ENCODE measurements at places on chromosomes 7 and 10.

DNA sequence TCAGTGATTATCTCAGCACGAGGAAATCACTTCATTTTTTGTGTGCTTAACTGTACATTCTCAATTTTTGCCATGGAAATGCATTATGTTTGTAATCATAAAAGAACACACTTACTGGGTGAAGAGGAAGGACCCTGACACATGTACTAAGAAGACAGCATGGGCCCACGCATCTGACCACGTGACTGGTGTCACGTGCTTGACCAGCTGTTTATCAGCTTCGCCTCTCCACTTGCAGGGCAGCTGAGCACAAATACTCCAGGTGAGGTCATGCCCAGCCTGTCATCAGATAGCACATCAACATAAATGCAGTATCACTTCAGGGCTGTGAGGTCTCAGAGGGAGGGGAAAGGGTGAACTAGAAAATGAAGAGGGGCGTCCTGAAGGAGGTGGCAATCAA lies 179.8 kb downstream of the EBF3 start:
- no peak for DNase-seq

DNA sequence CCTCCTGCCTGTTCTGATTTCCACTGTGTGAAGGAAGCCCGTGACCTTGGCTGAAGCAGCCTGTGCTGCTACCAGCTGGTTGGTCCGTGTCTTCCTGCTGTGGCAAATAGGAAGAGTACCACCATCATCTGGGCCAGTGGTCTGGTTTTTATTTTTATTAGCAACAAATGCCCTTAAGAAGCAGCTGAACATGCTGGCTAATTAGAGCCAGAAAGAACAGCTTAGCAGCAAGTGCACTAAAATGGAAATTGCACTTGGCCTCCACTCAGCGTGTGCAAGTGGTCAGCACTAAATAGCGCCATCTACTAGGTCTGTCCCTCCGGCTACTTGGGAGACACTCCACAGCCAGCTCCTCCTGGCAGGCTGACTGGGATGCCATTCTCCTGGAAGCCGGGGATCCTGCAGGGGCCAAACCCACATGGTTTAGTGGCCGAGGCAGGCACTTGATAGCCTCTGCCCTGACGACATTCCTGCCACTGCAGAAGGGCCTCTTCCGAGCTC lies 690.3 kb upstream of the FOXK1 start:
- DNase-seq = no peak

- no peak for DNase-seq
These were observed 110.0 kb upstream of the MYO3A start for GRCh38 chr10:25824050-25824449.

GRCh38 chr7:134414109-134414508 lies 44.8 kb downstream of the AKR1B1 start:
- DNase-seq = no peak

DNA sequence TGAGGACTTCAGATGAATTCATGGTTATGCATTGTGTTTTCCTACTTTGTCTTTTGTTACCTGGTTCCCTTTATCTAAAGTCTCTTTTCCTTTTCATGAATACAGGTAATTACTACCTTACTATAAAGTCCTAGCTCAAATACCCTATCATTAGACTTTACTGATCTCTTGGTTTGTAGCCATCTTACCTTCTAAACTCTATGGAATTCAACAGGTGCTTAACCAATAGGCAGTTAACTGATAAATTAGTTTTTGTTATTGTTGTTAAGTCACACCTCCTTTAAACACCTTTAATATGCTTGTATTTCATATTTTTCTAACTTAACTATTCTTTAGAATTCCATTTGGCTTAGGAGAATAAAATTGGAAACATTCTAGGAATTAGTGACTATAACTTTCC lies 30.7 kb downstream of the PLCE1 start:
- no peak for DNase-seq

GRCh38 chr10:35200487-35200886 lies 73.8 kb downstream of the CREM start:
- DNase-seq = no peak

- DNase-seq = peak; percentile 66
These were observed 112.0 kb downstream of the PPP1R3A start for GRCh38 chr7:113806633-113807327.

DNA sequence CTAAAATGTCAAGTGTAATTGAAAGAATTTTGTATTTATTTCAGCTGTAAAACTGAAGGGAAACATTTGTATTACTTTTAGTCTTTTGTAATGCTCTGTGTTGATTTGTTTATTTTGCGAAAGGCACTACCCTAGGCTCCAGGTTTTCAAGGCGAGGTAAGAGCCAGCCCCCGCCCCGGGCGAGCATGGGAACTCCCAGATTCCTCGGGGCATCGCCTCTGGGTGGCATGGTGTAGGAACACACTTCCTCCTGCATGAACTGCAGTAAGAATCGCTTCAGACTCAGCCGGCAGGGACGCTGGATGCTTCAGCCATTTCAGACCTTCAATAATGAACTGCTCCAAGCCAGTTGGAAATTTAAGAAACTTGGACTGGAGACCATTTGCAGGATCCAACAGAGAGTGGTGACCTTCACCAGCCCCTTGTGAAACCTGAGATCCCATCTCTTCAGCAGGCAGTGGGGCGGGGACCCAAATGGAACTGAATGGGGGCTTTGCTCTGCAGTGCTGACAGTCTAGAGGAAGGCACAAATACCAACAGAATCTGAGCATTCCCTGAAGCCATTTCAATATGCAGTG lies 544.3 kb upstream of the MGMT start:
- no peak for DNase-seq

DNA sequence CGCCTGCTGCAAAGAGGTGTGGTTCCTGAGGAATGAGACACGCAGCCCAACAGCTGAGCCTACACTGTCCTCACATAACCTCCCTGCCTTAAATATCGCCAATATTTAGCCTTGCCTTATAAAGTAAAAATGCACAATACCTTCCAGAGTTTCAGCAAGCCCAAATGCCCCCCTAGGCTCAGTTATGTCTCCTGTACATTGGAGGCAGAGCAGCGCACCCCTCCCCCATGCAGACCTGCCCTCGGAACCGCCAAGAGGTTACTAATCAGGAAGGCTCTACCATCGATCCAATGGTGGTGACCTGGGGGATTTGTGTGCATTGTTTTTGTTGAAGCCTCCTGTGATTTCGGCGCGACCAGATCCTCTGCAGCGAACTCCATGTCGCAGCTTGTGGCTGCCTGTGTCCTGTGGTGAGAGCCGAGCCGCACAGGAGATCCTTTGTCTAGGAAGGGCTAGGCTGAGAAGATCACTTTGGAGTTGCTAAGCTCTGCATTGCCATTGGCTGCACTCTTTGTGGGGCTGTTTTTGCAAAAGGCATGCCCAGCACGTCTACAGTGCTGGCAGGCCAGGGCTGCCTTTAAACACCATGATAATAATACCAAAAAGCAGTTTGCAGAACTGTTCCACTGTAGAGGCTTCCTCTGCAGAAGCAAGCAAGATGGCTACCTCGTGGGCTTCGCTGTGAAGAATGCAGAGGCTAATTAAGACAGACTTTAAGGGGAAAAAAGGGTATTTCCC lies 40.1 kb downstream of the TET1 start:
- peak; percentile 87 for DNase-seq

- DNase-seq = peak; percentile 37
These were observed 713.5 kb downstream of the SORCS1 start for GRCh38 chr10:106450966-106451365.

DNA sequence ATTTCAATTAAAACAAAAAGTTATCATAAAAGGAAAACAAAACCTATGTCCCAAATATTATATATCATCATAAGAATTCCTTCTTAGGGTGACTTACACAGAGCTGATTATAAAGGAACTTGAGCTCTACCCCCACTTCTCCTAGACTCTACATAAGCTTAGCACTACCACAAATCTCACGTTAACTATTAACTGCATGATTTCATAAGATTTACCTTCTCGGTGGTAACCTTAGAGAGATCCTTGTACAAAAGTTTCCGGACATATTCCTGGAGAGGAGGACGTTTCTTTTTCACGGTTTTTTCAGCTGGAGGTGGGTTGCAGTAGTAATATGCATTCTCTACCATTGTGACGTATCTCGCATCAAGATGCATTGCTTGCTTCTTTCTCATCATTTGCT lies 83.7 kb downstream of the UPF2 start:
- DNase-seq = no peak

- DNase-seq = no peak
These were observed 53.4 kb upstream of the FHIP2A start for GRCh38 chr10:114767986-114768821.

GRCh38 chr7:143387156-143387975 lies 6.2 kb downstream of the ZYX start:
- DNase-seq = no peak

- peak; percentile 8 for DNase-seq
These were observed 256.7 kb upstream of the GNAI1 start for GRCh38 chr7:79877874-79878465.

GRCh38 chr7:155568842-155569494 lies 22.6 kb upstream of the CNPY1 start:
- no peak for DNase-seq

- DNase-seq = no peak
These were observed 38.2 kb downstream of the ELAPOR2 start for GRCh38 chr7:87021285-87021684.

- no peak for DNase-seq
These were observed 89.1 kb upstream of the TRIM24 start for GRCh38 chr7:138370956-138371355.

- DNase-seq = peak; percentile 80
These were observed 112.1 kb downstream of the SGMS1 start for GRCh38 chr10:50511492-50512213.

DNA sequence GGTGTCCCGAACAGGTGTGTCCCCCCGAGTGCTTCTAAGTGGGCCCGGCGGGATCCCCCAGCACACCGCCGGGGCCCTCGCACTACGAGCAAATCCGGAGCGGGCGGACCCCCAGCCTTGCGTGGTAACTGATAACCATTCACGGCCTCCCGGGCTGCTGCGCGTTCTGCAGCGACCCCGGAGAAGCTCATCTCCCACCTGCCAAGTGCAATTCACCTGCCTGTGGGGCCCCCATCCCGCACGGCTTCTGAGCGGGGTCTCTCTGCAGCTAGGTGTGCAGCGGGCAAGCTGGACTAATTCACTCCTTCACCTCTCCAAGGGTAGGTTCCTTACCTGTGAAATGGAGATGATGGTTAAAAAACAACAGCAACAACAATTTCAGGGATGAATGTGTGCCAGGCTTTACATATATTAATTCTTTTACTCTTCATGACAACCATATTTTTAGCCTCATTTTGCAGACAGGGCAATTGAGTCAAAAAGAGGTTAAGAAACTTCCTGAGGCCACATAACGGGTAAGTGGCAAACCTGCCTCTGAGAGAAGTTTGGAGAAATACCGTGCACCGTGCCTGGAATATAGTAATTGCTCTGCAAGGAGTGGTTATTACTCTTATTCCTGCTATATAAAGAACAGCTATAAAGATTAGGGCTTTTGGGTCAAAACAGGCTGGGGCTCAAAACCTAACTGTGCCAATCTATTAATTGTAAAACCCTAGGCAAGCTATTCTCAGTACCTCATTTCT lies 652 bp upstream of the PODXL start:
- DNase-seq = no peak
